ENCODE measurements at places on chromosomes 4 and X.
A peak's percentile ranks its signal among the peaks of the same experiment; 100 is the strongest.

DNA sequence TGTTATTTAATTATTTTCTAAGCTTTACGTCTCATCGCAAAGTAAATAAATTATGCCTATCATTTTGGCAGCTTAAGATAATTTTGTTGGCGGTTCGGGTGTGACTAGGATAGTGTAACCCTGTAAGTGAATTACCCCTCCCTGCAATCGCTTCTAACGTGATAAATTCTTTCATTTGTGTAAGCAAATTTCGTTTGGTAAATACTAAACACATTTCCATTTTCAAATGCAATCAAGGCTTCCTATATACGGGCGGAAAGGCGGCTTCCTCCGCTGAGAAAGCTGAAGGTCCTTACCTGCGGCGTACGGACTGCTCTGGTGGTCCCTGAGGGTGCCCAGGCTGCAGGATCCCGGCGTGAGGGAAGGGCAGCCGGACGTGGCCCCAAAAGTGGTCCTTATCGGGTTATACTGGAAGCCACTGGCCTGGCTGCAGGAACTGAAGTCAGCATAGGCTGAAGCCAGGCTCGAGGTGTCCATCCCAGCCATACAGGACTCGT, 403 bp downstream of the PHOX2B start:
- DNase-seq = no peak

DNA sequence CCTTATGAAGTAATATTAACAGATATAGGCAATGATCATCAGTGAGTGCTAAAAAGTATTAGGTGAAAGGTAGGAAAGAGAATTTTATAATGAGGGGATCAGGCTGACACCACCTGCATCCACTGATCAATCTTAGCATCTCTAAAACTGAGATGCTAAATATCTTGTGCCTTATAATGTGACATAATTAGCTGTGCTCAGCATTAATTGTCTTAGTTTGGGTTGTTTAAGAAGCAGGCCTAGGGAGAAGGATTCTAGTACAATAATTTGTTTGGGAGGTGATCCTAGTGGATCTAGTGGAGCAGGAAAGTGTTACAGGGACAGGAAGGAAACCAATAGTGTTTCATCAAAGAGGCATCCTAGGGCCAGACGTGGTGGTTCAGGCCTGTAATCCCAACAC, 22.2 kb upstream of the PAPSS1 start:
- DNase-seq = no peak

- DNase-seq = no peak
Observed at GRCh38 chr4:26208237-26208994, 112.4 kb upstream of the RBPJ start.

DNA sequence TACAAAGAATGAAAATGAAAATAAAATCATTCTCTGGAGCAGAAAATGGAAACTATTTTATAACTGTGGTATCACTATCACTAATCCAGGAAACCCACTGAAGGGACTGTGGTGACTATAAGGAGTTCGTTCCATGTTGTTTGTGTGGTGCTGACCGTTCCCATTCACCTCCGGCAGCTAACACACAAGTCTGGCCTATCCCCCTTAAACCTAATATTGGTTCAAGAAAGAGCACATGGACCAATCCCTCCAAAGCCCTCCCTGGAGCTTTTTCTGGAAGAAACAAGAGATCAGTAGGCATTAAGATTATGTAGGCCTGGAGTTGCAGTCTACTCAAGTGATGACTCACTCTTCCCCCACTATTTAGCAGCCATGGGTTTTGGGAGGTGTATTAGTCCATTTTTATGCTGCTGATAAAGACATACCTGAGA, 25.9 kb upstream of the FAM241A start:
- no peak for DNase-seq

- no peak for DNase-seq
Observed at GRCh38 chrX:143455046-143455445, 62.2 kb downstream of the SPANXN3 start.

DNA sequence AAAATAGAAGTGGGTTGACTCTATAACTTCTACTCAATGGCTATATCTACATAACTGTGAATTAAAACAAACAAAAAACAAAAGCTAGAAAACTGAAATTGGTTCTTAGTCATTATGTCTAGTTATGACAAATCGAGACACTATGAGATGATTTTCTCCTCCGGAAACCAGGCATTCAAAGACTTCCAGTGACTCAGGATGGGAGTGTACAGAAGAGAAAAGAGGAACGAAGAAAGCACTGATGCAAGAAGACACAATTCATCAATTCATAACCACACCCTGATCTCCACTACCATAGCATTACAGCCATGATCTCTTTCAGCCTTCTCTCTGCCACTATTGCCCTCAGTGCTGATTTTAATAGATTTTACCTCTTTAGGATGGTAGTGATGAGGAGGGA, 253.6 kb downstream of the CBLL2 start:
- DNase-seq = no peak

DNA sequence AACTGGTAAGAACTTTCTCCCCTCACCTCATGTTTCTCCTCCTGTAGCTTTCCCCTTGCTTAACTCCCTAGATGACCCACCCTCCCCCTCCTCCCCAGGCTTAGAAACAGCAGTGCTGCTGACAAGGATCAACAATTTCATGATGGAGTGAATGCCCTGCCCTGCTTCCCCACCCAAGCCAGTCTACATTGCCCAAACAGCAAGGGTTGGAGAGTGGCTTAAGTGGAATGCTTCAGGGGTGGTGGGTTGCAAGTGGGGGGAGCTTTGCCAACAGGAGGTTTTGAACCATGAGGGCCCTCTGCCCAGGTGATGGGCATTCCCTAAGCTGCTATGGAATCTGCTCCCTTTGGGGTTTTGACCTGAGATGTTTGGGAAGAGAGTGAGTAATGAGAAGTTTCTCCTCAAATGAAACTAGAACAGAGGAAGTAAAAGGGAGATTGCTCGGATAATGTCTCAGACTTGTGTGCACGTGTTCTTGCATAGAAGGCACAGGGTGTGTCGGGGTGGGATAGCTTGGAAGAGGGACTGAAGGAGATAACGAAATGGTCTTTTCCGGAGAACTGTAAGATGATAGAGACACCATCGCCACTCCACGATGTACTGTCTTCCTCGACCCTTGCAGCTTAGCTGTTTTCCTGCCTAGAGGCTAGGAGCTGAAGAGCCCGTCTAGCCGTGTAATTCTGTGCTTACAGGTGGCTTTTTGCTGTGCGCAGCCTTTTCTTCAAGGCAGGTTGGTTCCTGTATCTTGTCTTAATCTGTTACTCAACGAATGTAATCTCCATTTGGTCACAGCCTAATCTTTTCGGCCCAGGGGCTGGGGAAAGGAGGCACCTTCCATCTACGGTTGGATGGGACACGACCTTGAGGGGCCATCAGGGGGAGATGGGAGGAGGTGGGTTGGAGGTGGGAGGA, 10.1 kb downstream of the GDPD2 start:
- no peak for DNase-seq

GRCh38 chrX:4831574-4831973, 1118.1 kb upstream of the PRKX start:
- DNase-seq = no peak

- DNase-seq = no peak
Observed at GRCh38 chrX:31136144-31136611, 64.3 kb upstream of the FTHL17 start.

GRCh38 chr4:26815199-26815598, 45.4 kb upstream of the STIM2 start:
- DNase-seq = no peak

DNA sequence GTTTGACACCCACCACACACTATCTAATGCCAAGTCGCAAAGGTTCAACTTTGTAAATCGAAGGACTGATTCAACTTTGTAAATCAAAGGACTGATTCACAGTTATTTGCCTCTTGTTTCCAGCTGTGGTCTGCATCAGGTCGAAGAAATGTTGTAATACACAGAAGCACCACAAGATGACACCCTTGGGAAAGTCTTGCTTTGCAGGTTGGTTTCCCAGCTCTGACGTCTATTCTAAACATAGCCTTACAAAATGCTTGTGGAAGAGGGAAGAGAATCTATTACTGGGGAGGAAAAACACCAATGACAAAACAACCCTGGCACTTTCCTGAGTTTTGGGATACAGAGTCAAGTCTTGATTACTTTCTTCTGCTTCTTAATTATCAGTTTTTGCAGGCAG, 35.3 kb downstream of the SUPT20HL1 start:
- DNase-seq = peak; percentile 27

GRCh38 chr4:51840781-51841180, 2.2 kb upstream of the DCUN1D4 start:
- no peak for DNase-seq

DNA sequence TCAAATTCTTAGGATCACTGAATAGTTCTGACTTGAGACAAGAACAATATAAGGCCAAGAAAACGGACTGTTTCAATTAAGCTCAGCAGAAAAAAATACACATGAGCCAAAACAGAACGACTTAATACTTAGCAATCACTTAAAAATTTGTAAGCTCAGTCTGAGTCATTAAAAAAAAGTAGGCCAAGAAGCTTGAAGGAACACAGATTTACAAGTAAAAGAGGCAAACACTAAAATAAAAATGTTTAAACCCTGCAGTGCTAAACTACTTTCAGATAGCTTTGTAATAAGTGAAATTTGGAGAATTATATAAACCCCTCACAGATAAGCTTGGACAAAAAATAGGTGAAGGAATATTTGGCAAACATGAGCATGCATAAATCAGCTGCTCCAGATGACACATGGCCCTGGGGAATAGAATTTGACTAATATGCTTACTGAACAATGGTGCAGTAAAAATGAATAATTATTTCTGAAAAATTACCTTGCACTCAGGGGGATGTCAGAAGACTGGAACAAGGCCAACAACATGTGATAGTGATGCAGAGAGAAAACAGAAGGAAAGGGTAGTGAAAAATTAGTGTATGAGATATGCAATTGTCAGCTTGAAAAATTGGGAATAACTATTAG, 49.6 kb downstream of the LNX1 start:
- DNase-seq = peak; percentile 65

- DNase-seq = no peak
Observed at GRCh38 chrX:275476-275966, 5.7 kb upstream of the PLCXD1 start.

DNA sequence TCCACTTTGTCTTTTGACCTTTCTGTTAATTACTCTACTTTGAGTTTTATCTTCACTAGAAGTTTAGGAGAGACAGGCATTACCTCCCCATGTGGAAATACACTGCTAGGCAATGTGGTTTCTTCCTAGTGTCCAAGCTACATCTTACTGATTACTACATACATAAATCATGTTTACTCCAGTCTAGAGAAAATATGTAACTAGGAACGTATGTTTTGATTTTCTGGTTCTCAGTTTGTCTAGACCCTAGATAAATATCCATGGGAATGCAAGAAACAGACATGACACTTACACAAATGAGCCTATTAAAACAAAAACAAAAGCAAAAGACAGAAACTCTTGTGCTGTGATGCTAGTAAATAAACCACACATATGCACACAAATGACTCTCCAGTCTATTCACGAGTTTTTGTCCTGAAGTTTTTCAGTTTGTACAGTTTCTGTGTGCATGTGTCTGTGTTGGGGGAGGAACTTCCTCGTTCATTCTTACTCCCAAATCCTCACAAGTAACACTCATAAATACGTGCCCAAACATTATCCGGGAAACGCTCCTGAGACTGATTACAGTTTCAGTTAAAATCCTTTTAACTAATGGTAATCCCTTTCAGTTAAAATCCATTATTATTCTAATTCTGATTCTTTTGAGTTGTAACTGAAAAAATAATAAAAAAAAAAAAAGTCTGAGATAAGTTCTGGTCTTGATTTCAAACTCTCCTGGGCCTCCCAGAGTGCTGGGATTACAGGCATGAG, 283.5 kb upstream of the FTHL17 start:
- no peak for DNase-seq

Data from HFF-Myc (cell line).